Activated B cell treated with CpG ODN at 0.5 μM for 24 hours (primary cell): ENCODE measurements at places on chromosomes 2 and 18. TPM values are rescaled to one million over a fixed set of nuclear protein-coding genes. Genes with fewer than 3 reads are reported as not detected.

DNA sequence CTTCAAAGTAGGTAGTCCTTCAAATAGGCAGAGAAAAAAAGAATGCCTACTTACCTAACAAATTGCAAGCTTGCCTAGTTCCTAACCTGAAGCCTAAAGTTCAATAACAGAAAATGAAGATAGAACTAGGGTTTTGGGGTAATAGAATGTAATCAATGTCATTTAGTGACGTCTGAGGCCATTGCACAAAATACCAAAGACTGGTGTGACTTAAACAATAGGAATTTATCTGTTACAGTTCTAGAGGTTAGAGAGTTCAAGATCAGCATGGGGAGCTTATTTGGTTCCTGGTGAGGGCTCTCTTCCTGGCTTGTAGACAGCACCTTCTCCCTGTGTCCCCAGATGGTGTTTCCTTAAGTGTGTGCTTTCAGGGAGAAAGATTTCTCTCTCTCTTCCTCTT is 4.7 kb upstream of the NPC1 start:
- no peak for DNase-seq
- H3K36me3 ChIP-seq, result peaks cover 3% of the 10 kb centered on the region
- no peak overlapping the region for H3K27ac ChIP-seq
- H3K4me1 ChIP-seq, result peaks cover 10% of the 10 kb centered on the region
- H3K4me3 ChIP-seq, result no peak overlapping the region

- DNase-seq, result no peak
- no peak overlapping the region for H3K4me3 ChIP-seq
- H3K36me3 ChIP-seq, result no peaks in the 10 kb centered on the region
- no peaks in the 10 kb centered on the region for H3K27me3 ChIP-seq
- H3K27ac ChIP-seq, result no peak overlapping the region
Observed at GRCh38 chr2:229282758-229283546, 11.9 kb upstream of the PID1 start.

GRCh38 chr18:41324934-41325333 is 630.1 kb upstream of the PIK3C3 start:
- no peaks in the 10 kb centered on the region for H3K4me1 ChIP-seq
- no peaks in the 10 kb centered on the region for H3K27me3 ChIP-seq
- H3K36me3 ChIP-seq, result no peaks in the 10 kb centered on the region
- no peak for DNase-seq
- no peak overlapping the region for H3K27ac ChIP-seq

ABCG8 gene
- total RNA-seq, result not detected in 2 replicates

NEU4 gene
- total RNA-seq, result 0.10 and 0.31 TPM in 2 replicates

RAB17 gene
- total RNA-seq, result not detected in 2 replicates

CIB4 gene
- total RNA-seq, result not detected in 2 replicates

RTP5 gene
- 0.12 TPM in 1 of 2 replicates, not detected in the other for total RNA-seq
